HCT116 (cell line): ENCODE measurements at places on chromosomes 3 and 15. TPM values are rescaled to one million over a fixed set of nuclear protein-coding genes. Genes with fewer than 3 reads are reported as not detected.

OR5H6 gene
- not detected for total RNA-seq

GRCh38 chr3:127206611-127207516, 13.9 kb downstream of the PRR23E start:
- no peak overlapping the region for H3K27ac ChIP-seq
- no peak overlapping the region for H3K4me3 ChIP-seq
- H3K27me3 ChIP-seq: no peaks in the 10 kb centered on the region

- no peak for DNase-seq
- no peaks in the 10 kb centered on the region for H3K27me3 ChIP-seq
- H3K36me3 ChIP-seq: no peaks in the 10 kb centered on the region
Measured at GRCh38 chr3:115635406-115635805, 12.1 kb downstream of the GAP43 start.

SPPL2A gene
- total RNA-seq: 61.0 TPM

FBXW12 gene
- total RNA-seq: not detected

DNA sequence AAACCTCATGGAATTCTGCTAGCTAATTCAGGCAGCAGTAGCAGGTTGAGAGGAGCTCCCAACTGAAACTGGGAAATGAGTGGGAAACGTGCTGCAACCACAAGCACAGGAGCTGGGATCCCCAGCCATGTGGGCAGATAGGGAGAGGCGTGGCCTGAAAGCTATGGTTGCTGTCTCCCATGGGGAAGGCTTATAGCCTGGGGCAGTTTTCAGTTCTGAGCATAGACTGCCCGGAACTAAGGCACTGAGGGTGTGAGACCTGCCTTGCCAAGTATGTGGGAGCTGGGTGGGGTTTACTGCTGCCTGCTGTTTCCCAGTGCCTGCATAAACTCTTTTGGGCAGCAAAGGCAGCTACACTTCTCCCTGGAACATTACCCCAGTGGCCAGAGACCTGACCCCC, 229.5 kb downstream of the TUSC7 start:
- H3K4me1 ChIP-seq: no peaks in the 10 kb centered on the region
- no peak for DNase-seq
- no peak overlapping the region for H3K4me3 ChIP-seq
